EL (cell line): ENCODE measurements at places on chromosomes 5 and 9.
A peak's percentile ranks its signal among the peaks of the same experiment; 100 is the strongest.

GRCh38 chr5:172929371-172929838 is 29.8 kb upstream of the RPL26L1 start:
- DNase-seq: peak; percentile 94

DNA sequence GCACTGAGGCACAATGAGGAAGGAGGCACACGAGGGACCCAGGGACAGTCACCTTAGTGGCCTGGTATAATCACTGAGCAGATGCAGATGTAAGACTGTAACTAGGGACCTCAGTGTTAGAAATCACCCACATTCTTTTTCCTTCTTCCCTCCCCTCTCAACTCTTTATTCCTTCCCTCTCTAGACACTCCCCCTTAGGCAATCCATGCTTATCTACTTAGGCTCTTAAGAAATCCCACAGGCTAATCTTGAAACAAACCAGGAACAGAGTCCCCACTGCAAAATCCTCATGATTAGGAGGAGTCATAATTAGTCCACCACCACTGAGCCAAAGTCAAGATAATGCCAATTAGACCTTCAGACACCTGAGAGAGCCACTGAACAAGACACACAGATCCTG is 84.7 kb downstream of the ELAVL2 start:
- no peak for DNase-seq

GRCh38 chr5:115778417-115778816 is 38.0 kb downstream of the CDO1 start:
- no peak for DNase-seq

GRCh38 chr5:140303966-140304365 is 1.1 kb upstream of the PFDN1 start:
- no peak for DNase-seq
